ENCODE measurements at places on chromosomes 5 and 9. TPM values are rescaled to one million over a fixed set of nuclear protein-coding genes. Genes with fewer than 3 reads are reported as not detected.

DIRAS2 gene
- total RNA-seq, result 11.3 TPM

IL5 gene
- total RNA-seq, result not detected

C9orf153 gene
- total RNA-seq, result 0.67 TPM

SPTLC1 gene
- total RNA-seq, result 125 TPM

HOMER1 gene
- total RNA-seq, result 26.1 TPM

MYO10 gene
- total RNA-seq, result 89.6 TPM

PLCXD3 gene
- 10.9 TPM for total RNA-seq

ZNF658 gene
- 6.5 TPM for total RNA-seq

PAX5 gene
- total RNA-seq, result not detected

SLC36A2 gene
- total RNA-seq, result not detected

PCDHA9 gene
- total RNA-seq, result 0.33 TPM

NOXA1 gene
- 6.4 TPM for total RNA-seq

TMEFF1 gene
- 4.5 TPM for total RNA-seq

IFNA2 gene
- not detected for total RNA-seq

IL13 gene
- total RNA-seq, result not detected

TTC16 gene
- 0.44 TPM for total RNA-seq

FAM163B gene
- not detected for total RNA-seq

STPG3 gene
- not detected for total RNA-seq

SH2D3C gene
- total RNA-seq, result 24.9 TPM

RPS23 gene
- 2,049 TPM for total RNA-seq

THBS4 gene
- total RNA-seq, result 4.5 TPM

MAT2B gene
- 74.0 TPM for total RNA-seq

MARCOL gene
- total RNA-seq, result not detected

GALNT12 gene
- total RNA-seq, result 45.0 TPM

CDH12 gene
- total RNA-seq, result not detected

ANAPC2 gene
- total RNA-seq, result 33.1 TPM

ENTREP1 gene
- total RNA-seq, result 114 TPM

MEGF10 gene
- 0.42 TPM for total RNA-seq

HSPB3 gene
- total RNA-seq, result not detected
